ENCODE measurements at places on chromosomes 2 and 18.

DNA sequence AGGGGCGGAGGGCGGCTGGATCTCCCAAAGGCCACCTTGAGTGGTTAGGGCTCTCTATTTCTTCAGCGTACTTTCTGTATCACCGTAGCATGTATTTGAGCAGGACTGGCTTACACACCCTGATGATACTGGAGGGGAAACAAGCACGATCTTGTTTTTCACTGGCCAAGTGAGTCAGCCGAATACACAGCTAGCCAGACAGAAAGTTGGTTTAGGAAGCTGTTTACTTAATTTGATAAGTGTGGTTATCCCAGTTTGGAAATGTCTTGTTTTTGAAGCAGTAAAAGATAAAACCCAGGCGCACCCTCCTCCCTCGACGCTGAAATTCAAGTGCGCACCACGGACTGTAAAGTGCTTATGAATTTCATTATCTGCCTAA is 582 bp downstream of the RIOK3 start:
- DNase-seq = no peak

DNA sequence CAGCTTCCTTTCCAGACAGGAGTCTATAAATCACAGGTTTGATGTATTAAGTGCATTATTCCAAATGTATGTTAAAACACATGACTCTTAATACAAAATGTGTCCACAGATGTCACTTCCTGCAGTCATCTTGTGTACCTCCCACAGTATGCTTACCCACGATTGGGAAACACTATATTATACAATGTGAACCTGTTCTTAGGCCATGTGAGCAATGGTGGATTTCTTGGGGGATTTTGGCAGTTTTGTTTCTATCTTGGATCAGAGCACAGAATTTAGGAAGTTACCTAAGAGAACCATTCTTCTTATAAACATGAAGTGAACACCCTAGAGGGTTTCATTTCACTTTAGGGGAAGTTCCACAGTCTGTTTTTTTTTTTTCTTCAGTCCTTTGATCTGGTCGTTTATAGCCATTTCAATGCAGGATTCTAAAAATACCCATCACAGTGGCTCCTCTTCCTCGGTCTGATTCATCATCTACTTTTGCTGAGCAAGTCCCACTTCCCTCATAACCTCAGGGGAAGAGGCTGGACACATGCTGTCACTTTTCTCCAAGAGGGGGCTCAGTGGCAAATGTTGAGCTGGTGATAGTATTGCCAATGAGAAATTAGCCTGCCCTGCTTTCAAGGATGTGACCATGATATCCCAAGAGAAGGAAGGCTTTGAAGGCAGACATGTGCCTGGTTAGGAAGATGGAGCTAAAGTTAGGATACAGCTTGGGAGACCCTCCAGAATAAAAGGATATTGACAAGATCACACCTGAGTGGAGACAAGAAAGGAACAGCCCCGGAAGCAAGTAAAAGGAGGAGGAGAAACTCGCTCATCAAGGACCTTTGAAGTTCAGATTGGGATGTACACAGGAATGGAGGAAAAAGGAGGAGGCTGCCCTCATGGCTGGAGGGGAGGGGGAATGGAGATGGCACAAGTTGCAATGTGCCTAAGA is 22.6 kb downstream of the PLEK start:
- DNase-seq = no peak

DNA sequence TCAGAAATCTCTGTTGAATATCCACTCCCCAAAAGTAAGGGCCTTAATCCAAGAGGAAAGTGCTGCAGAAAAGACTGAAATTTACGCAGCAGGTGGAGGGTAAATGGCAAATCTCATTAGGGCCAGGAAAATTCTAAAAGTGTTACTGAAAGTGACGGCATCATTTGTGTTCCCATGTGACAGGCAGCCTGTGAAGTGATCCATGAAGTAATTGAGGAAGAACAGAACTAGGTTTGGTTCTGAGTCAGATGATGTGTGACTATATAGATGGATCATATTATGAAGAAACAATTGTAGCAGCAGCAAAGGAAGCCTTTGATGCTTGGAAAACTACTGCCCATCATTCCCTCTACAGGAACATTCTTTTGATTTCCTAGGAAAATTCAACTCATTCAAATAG is 401.2 kb downstream of the TGIF1 start:
- DNase-seq = no peak

DNA sequence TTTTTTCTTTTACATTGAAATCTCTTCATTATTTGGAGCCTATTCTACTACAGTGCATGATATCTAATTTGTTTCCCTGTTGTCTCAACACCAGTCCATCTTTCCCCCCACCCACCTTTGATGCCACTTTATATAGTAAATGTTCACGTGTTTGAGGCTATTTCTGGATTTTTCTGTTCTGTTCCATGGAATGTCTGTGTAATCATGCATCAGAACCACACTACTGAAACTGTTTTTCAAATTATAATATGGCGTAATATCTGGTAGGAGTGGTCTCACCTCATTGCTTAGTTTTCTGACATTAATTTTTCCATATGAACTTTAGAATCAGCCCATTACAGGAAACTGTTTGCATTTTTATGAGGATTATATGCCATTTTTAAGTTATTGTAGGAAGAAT is 19.1 kb upstream of the NARS1 start:
- DNase-seq = no peak

GRCh38 chr2:86335865-86336674 is 1.4 kb downstream of the REEP1 start:
- no peak for DNase-seq

GRCh38 chr2:216034065-216034464 is 20.7 kb upstream of the MREG start:
- DNase-seq = peak; percentile 13

DNA sequence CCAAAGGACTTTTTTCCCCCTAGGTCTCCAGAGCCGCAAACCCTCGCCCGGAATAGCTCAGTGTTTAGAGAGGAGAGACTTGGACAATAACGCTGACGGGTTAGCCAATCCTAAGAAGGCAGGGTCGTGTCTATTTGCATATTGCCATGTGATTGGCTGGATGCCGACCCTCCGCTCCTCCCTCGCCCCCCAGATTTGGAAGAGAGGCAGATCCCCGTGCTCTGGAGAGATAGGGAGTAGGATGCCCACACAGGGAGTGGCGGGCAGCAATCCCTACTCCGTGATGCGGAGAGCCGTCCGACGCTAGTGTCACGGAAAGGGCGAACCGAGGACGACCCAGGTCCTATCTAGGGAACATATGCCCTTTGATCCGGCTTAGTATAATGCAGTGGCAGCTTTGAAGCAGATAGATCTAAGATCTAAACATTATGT is 1.4 kb downstream of the WNT6 start:
- peak; percentile 88 for DNase-seq

DNA sequence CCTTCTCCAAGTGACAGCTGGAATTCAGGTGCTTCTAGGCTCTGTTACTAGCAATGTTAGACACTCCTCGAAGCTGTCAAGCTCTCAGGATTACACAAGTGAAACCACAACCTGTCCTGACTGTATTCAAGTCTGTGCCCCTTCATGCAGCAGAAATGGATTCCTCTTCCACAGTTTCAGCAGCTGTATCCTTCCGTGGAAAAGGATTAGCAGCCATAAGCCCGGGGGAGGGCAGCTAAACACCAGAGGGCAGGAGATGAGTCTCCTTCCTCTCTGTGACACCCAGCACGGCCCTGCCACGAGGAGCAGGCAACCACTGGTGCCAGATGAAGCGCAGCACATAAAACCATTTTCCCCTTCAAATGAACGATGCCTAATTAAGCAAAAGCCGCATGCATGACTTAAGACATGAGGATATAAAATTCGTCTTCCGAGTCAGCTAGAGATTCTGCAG is 1.2 kb downstream of the ST3GAL5 start:
- DNase-seq = peak; percentile 19

- DNase-seq = no peak
These were observed 56.2 kb upstream of the SLC39A10 start for GRCh38 chr2:195600778-195601177.

- no peak for DNase-seq
These were observed 3.9 kb downstream of the WIPF1 start for GRCh38 chr2:174593574-174594203.

- no peak for DNase-seq
These were observed 39.6 kb upstream of the APOB start for GRCh38 chr2:21083482-21083881.

DNA sequence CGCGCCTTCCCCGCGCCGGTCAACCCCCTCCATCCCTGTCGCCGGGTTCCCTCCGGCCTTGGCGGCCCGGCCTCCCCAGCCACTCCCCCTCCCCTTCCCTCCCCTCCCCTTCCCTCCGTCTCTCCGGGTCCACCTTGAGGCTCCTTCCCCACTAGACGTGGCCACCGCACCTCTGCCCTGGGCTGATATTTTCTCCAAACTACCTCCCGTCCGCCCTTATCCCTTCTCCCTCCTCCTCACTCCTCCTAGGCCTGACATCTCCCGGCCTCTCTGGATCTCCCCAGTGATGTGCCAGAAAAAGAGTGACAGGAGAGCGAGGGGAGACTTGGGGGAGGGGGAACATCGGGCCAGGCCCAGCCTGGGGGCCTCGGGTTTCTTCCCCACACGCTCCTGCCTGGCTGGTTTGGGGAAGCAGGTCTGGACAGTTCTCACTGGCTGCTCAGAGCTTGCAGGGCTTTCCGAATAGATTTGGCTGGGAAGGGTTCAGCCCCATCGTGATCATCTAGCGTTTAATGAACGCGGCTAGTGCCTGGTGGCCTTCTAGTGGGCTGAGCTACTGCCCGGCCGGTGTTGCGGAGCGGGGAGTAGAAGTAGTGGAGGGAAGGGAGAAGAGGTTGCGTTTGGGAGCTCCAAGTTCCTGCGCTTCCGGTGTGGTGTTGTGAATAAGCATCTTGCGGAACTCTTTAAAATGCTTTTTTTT is 641 bp downstream of the MAPRE3 start:
- peak; percentile 11 for DNase-seq

GRCh38 chr2:150174971-150175421 is 312.5 kb downstream of the RND3 start:
- no peak for DNase-seq

GRCh38 chr2:43345391-43345813 is 119.0 kb upstream of the ZFP36L2 start:
- no peak for DNase-seq

- DNase-seq = no peak
These were observed 15.6 kb upstream of the ASAP2 start for GRCh38 chr2:9191041-9191481.

All from SHP77 treated with DMSO at 0.1 percent for 48 hours (cell line).